NCI-H1092 treated with DMSO at 0.1 percent for 48 hours (cell line): ENCODE measurements at places on chromosomes 4 and X.

DNA sequence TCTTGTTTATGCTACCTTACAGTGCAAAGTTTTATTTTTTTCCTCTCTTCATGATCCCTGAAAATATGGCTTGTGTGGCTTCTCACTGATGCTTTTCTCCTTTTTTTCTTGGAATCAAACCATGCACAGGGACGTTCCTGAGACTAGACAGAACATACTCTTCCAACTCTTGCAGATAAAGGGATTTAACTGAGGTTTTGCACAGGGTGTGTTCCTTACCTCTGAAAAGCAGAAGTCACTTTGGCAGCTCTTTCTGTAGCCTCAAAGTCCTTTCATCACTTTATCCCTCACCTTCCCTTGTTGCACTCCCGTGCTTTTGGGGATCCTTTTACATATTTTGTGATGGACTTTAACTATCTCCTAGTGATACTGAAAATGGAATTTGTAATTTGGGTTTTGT lies 300.1 kb downstream of the SPRY1 start:
- DNase-seq = no peak

DNA sequence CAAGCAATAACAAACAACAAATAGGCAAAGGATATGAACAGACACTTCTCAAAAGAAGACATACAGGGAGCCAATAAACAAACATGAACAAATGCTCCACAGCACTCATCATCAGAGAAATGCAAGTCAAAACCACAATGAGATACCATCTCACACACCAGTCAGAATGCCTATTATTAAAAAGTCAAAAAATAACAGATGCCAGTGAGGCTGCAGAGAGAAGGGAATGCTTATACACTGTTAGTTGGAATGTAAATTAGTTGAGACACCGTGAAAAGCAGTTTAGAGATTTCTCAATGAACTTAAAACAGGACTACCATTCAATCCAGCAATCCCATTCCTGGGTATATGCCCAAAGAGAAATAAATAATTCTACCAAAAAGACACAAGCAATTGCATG lies 129.8 kb upstream of the MAGEB2 start:
- no peak for DNase-seq

GRCh38 chr4:165738571-165738970 lies 134.5 kb upstream of the TLL1 start:
- no peak for DNase-seq

DNA sequence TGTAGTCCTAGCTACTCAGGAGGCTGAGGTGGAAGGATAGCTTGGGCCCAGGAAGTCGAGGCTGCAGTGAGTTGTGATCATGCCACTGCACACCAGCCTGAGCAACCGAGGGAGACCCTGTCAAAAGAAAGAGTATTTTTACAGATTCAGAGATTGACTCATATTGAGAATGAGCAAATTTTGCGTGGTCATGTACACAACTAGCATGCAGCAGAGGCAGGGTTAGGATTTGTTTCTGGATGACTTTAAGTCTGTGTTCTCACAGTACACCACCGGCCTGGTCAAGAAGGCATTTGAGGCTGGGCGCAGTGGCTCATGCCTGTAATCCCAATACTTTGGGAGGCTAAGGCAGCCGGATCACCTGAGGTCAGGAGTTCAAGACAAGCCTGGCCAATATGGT lies 44.8 kb upstream of the CBR4 start:
- no peak for DNase-seq

- DNase-seq = no peak
These were observed 24.6 kb upstream of the CD40LG start for GRCh38 chrX:136623396-136623795.

GRCh38 chr4:123406872-123407271 lies 10.3 kb downstream of the SPRY1 start:
- peak; percentile 27 for DNase-seq

GRCh38 chrX:13837290-13837745 lies 20.4 kb upstream of the GPM6B start:
- no peak for DNase-seq

DNA sequence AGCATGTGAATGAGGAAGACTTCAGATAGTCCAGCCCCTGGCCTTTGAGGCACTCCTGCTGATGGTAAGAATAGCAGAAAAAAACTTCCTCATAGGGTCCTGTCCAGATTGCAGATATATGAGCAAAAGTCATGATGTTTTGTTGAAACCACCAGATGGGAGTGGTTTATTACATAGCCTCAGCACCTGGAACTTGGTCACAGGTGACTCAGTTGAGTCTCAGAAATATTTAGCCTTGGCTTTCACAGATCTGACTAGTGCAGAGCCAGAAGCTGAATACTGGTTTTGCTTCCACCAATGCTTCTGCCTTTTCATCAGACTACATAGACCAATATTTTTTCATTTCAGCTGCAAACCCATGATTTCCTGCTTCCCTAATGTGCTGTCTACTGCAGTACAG lies 994.9 kb upstream of the SLIT2 start:
- DNase-seq = no peak

DNA sequence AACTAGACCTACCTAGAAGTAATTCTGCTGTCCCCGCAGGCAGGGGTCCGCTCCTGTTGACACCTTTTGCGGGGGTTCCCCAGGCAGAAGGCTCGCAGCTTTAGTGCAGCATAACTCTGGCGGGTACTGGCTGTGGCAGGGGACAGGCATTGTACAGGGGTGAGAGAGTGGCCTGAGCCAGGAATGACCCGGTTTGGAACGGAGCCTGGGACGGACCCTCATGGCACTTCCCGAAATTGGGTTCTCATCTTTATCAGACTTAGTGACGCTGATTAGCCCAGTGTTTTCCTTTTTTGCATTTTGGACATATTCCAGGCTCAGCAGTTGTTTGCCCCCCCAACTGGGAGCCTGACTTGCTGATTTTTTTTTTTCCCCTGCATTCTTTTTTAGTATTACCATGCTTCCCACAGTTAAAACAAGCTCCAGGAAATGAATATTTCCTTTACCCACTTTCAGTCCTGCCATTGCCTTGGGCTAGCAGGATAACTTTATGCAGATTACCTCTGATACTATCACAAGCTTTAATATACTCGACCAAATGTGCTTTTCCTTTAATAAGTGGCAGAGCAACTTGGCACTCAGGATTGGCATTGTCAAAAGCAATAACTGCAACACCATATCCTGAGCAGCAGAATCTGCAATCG lies 55.8 kb upstream of the WDR1 start:
- DNase-seq = no peak

DNA sequence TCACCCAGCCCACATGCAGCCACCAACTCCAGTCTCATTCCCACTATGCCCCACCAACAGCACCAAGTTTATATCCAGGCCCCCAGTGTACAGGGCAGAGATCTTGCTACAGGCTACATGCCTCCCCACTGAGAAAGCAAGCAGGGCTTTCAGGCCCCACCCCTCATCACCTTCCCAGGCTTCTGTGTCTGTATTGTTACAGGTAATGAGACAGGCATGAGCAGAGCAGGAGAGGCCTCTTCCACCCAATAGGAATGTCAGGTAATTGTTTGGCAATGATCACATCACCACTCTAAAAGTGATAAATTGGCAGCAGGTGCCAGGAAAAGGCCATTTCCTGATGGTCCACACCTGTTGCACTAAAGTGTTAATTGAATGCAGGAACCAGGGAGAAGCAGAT lies 102.5 kb downstream of the ZNF518B start:
- no peak for DNase-seq

DNA sequence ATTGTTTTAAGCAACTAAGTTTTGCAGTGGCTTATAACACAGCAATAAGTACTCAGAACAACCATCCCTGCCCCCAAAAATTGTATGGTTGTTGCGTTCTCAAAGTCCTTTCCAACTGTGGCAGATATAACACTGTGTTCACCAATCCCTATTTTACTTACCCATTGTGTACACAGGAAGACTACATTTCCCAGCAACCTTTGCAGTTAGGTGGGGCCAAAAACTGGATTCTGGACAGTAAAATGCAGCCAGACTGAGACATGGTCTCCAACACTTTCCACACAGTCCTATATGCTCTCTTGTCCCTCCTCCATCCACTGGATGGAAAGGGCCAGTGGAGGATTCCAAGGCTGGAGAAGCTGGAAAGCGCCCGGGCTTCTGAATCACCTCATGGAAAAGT lies 523.6 kb downstream of the BCOR start:
- DNase-seq = no peak

- DNase-seq = no peak
These were observed 40.8 kb downstream of the LRBA start for GRCh38 chr4:150974252-150974640.

- no peak for DNase-seq
These were observed 143.8 kb upstream of the PPARGC1A start for GRCh38 chr4:24033626-24034025.

DNA sequence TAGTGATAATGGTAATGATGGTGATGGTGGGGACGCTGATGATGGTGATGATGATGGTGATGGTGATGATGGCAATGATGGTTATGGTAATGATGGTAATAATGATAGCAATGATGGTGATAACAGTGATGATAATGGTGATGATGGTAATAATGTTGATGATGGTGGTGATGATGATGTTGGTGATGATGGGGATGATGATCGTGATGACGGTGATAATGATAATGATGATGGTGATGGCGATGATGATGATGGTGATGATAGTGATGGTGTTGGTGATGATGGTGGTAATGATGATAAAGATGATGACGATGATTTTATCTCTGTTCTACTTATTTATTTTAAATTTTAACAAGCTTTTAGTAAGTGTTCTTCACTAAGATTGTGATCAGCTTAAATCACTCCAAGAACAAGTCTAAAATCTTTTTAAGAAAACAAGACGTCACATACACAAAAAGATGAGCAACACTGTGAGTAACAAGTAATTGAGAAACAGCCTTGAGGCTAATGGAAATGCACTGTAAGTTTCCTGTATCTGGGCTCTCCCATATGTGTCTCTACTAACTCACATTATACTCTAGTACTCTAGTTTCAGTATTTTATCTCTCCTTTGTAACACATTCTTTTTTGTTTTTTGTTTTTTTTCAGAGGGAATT lies 480.2 kb upstream of the PRKX start:
- DNase-seq = no peak

- DNase-seq = no peak
These were observed 31.5 kb downstream of the CASP3 start for GRCh38 chr4:184617600-184618196.

- no peak for DNase-seq
These were observed 63.2 kb downstream of the SNCA start for GRCh38 chr4:89773805-89774204.
